EH (cell line): ENCODE measurements at places on chromosomes 2 and 18.

- no peak for DNase-seq
These were observed 460.4 kb downstream of the STK39 start for GRCh38 chr2:167787021-167787420.

- no peak for DNase-seq
These were observed 41.2 kb downstream of the PAX3 start for GRCh38 chr2:222257645-222258044.

DNA sequence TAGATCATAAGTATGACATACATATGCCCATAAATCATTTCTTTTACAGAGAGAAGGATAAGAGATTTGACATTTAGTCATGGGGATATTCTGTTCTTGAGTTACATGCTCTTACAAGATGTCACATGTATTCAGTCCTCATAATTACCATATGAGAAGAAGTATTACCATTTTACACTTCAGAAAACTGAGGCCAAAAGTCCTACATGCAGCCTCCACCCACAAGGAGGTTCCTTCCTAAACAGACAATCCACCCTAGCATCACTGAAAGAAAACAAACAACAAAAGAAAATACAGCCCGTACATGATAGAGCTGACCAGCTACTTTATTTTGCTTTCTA lies 335.1 kb downstream of the SETBP1 start:
- no peak for DNase-seq

DNA sequence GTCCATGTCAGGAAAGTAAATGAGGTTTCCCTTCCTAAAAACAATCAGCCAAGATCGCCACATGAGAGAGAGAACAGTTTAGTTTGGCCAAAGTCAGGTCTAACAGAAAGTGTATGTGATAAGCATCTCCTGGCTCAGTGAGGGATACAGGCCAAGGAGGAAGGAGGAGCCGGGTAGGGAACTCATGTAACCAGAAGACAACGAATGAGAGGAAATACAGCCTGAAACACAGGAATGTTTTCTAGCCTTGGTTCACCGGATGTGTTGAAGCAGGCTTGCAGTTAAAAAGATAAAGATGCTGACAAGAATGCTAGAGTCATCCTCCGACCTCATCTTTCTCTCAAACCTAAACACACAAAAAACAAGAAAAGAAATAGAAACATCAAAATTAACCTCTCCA lies 283.9 kb upstream of the SIX2 start:
- DNase-seq: peak; percentile 73

GRCh38 chr2:147910990-147911473 lies 66.2 kb downstream of the ACVR2A start:
- peak; percentile 72 for DNase-seq

GRCh38 chr2:200613692-200614091 lies 27.9 kb downstream of the AOX1 start:
- DNase-seq: peak; percentile 53
